AML-193 (cell line): ENCODE measurements at places on chromosomes 5 and 9.

- peak; percentile 81 for DNase-seq
Observed at GRCh38 chr5:142699184-142699720, 13.4 kb upstream of the FGF1 start.

- DNase-seq, result no peak
Observed at GRCh38 chr9:108049026-108049607, 559.5 kb upstream of the KLF4 start.

GRCh38 chr5:54885636-54886035 is 99.8 kb downstream of the ESM1 start:
- DNase-seq, result no peak

GRCh38 chr9:112203536-112203935 is 28.4 kb upstream of the SUSD1 start:
- DNase-seq, result no peak

DNA sequence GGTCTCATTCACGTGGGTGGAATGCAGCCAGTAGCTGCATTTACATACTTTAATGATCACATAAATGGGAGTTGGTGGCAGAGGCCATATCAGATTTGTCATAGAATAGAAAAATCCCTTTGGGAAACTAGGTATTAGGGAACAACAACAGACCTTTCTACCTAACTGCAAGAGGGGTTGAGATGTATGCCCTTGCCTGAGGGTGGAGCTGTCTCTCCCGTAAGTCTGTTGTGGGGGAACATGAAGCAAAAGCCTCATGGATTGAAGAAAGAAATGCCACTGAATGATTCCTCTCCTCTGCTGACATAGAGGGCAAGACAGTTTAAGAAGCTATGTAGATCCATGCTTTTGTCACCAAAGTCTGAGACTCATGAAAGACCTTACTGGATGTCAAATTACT is 461.3 kb downstream of the SPOCK1 start:
- no peak for DNase-seq

GRCh38 chr9:136609838-136610311 is 52.8 kb upstream of the EGFL7 start:
- DNase-seq, result no peak

- no peak for DNase-seq
Observed at GRCh38 chr9:88524911-88525310, 10.1 kb upstream of the NXNL2 start.

DNA sequence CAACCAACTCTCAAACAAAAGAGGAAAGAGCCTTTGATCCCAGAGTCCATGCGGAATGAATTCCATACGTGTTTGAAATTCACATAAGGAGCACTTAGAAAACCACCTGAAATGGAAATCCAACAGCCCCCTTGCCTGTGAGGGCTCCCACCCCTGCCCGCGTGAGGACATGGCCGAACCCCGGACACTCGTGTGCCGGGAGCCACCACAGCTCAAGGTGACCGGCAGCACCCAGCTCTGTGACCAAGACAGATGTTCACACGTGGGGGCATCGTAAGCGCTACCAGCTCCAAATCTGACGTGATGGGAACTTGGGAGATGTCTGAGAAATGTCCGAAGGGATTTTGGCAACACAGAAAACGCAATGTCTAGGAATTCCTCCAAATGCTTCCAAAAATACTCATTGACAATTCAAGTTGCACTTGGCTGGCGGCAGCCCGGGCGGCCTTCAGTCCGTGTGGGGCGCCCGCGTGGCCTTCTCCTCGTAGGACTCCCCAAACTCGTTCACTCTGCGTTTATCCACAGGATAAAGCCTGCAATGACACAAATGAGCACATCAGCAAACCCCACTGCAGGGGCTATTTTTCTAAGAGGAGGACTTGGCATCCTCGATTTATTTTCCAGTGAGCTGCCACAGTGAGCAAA is 23.2 kb upstream of the TERT start:
- no peak for DNase-seq

DNA sequence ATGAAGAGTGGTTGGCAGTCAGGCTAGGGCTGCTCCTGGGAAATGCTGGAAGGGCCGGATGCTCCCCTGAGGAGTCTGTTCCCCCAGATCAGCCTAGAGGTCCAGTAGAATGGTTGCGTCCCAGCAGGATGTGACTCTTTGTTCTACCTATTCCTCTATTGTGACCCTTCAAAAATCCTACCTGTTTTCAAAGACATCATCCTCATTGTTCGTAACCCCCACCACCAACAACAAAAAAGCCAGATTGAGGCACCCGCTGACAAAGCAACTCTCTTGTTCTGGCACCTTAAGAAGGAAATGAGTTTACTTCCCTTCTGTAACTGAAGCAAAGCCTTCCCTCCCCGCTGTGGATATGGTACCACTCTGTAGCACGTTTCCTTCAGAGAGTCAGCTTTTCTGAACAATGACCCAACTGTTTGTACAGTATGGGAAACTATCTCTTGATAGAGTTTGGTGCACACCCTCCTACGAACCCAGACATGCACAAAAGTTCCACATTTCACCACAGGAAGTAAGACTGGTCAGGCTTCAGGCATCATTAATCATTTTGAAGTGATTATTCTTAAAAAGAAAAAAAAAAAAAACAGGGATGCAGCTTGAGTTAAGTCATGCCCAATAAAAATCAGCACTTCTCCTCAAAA is 207.2 kb downstream of the ENC1 start:
- DNase-seq, result peak; percentile 59

DNA sequence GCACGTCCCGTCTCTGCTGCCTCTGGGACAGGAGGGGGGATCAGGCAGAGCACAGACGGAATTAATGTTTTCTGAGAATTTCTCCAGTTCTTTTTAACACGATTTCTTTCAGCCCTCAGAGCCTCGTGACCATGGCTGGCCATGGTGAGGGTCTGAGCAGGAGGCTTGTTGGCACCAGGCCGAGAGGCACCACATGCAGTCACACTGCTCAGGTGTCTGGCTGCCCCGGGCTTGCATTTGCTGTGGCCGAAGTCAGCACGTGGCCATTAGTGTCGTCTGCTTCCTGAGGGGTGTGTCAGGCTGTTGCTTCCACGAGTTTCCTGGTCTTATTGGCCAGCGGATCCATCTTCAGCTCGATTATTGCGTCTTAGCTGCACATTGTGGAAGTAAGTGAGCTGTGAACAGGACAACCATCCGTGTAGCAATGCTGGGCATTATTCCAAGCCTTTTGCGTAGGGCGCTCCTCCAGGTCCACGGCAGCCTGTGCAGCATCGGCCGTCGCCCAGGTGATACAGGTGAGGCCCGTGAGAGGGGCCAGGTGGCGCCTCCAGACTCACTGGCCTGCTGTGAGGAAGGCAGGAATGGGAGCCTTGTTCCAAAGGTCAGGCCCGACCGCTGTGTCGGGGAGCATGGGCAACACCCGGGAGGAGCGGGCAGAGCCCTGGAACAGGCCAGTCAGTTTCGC is 114.2 kb upstream of the CACNA1B start:
- DNase-seq, result no peak

- DNase-seq, result no peak
Observed at GRCh38 chr9:111969622-111970021, 73.0 kb downstream of the UGCG start.

DNA sequence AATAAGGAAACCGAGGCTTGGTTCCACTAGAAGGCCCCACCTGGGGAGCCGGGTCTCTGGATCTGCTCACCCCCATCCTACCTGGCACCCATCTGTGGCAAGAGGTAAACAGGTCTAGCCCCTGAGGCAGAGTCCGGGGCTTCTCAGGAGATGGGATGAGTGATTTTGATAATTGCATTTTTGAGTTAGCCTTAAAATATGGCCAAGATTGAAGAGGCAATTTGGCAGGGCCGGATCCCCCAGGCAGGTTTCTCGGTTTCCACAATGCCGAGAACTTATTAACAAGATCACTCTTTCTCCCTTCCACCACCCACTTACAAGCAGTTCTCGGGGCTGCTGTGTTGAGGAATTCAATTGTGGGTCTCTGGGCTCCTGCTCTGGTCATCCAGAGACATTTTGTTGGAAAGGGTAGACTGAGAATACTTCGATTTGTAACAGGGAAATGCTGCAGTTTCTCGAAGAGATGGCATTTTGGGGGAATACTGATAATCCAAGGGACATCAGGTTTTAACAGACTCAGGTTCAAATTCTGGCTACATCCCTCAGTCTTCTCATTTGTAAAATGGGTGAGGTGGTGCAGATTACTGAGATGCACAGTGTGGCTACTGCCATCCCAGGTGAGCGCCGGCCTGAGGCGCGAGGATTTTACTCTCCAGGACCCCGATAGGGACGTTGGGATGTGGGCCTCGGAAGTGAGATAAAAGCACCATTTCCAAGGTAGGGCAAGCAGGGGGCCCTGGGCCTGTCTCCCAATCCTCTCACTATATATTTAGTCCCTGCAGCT is 194.2 kb downstream of the CDK5RAP2 start:
- no peak for DNase-seq

- DNase-seq, result no peak
Observed at GRCh38 chr5:113761594-113761993, 248.1 kb downstream of the YTHDC2 start.

DNA sequence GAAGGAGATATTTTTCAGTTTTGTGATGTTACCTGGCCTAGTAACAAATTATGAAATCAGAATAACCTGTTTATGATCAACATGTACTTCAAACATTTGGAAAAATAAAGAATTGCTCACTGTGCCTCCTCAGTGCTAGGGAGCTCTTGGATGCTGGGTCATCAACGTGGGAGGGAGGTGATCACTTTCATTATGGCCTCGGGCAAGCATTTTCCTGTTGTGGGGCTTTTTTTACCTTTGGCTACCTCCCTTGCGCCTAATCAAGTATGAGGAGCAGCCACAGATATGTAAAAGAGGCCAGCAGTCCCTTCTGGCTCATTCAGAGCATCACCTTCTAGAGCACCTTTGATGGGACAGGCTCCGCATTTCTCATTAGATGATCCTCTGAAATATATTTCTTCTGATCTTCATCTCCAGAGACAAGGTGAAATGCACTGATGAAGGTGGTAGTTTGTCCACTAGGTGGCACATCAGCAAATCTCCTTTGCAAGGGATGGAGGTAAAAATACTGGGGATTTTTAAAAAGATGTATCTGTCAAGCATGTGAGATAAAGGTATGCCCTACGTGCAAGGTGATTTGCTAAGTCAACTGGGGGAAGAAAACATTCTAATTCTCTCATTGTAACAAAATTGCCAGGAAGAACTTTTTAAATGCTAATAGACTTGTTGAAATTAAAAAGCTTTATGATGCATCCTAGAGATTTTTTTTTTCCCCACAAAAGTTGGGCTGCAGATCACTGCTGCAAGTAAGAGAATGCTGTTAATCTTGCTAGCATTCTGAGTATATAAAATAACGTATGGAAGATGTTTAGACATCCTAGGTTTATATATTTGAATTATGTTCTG is 218.2 kb downstream of the MAST4 start:
- DNase-seq, result peak; percentile 35

GRCh38 chr5:34735491-34736426 is 79.6 kb downstream of the RAI14 start:
- no peak for DNase-seq

GRCh38 chr5:151952238-151952637 is 27.6 kb upstream of the GLRA1 start:
- DNase-seq, result no peak

- DNase-seq, result no peak
Observed at GRCh38 chr5:121915765-121916164, 46.0 kb upstream of the SRFBP1 start.

DNA sequence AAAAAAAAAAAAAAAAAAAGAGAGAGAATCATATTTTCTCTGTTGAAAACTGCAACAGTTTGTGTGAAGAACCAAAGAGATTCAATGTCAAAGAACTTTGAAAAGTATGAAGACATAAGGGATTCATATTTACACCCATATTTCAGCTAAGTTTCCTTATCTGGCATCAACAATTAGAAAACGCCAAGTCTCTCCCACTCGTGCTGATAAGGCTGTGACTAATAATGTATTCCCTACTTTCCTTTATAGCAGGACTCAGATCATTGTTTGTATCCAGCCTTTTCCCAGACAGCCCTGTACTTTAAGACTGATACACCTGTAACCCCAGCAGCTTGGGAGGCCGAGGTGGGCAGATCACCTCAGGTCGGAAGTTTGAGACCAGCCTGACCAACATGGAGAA is 54.1 kb upstream of the STK32A start:
- no peak for DNase-seq

GRCh38 chr9:95670122-95670521 is 153.4 kb upstream of the PTCH1 start:
- DNase-seq, result no peak

GRCh38 chr5:91074615-91075014 is 308.5 kb downstream of the ARRDC3 start:
- DNase-seq, result no peak

GRCh38 chr5:122262103-122262502 is 49.9 kb upstream of the SNCAIP start:
- DNase-seq, result no peak

DNA sequence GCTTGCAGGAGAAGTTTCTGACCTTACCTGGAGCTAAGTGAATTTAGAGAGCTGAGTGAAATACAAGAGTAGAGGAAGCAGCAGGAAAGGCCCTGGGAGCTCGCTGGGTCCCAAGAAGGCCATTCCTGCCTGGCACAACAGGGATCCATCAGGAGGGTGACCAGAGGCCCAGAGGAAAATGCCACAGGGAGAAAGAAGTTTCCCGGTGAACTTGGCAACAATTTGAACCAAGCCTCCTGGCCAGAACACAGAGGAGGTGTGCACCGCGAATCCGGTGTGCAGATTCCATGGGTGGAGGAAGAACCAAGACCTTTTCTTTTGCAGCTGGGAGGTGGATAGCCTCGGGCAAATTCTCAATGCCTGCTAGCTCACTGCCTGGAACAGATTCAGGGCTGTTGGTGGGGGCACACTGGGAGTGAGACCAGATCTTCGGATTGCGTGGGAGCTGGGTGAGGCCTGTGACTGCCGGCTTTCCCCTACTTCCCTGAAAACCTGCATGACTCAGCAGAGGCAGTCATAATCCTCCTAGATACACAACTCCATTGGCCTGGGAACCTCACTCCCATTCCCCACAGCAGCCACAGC is 1850.9 kb upstream of the NUDT12 start:
- DNase-seq, result no peak

DNA sequence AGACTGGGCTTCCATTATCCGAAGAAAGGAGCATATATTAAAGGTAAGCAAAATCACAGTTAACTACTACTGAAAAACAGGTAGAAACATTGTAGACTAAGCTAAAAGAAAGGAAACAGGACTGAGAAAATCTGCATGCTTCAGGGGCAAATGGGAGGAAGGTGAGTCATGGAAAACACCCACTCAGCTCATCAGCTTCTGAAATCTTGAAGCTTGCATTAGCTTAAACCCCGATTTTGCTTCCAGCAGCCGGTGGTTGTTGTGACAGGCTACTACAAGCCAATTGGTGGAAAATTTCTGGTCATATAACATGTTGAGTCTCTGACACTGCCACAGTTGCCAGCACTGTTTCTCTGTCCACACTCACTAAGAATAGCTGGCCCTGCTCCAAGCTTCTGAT is 179.6 kb upstream of the PUM3 start:
- no peak for DNase-seq

DNA sequence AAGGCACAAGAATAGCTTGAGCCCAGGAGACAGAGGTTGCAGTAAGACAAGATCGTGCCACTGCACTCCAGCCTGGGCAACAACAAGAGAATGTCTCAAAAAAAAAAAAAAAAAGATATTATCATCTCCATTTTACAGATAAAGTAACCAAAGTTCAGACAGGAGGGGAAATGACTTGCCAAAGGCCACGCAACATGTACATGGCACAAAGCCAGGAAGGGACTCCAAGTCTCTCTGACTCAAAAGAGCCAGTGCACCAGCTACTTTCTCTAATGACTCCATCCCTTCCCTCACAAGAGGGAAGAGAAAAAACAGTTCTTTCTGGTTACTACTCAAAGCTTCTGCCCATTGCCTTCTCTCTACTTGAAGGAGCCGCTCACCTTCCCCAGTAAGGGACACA is 34.1 kb downstream of the SIL1 start:
- DNase-seq, result peak; percentile 14
